GM10248 (cell line): ENCODE measurements at places on chromosomes 16 and 17.
A peak's percentile ranks its signal among the peaks of the same experiment; 100 is the strongest.

- no peak for DNase-seq
Observed at GRCh38 chr16:84032458-84033178, 10.0 kb downstream of the SLC38A8 start.

- no peak for DNase-seq
Observed at GRCh38 chr16:9124444-9124843, 33.0 kb downstream of the HAPSTR1 start.

DNA sequence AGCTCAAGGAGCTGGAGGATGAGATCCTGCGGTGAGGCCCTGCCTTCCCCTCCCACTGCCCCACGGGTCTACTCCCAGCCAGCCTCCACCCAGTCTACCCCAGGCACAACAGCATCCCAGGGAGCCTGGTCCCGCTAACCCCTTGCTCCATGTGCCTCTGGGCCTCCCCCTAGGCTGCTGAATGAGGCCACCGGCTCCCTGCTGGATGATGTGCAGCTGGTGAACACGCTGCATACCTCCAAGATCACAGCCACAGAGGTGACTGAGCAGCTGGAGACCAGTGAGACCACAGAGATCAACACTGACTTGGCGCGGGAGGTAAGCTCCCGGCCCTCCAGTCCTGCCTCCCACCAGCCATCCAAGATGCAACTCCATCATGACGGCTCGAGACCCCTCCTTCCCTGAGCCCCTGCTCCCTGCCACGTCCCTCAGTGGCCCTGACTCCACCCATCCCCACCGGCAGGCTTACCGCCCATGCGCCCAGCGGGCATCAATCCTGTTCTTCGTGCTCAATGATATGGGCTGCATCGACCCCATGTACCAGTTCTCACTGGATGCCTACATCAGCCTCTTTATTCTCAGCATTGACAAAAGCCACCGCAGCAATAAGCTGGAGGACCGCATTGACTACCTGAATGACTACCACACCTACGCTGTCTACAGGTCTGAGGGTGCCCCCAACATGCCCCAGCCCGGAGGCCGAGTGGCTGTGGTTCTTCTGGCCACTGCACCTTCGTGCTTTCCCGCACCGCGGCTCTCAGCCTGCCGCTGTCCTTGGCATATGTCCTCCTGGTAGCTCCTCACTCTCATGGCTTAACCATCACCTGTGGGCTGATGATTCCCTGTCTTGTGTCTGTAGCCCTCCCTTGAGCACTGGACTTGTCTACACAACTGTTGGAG is 15.0 kb upstream of the KDM6B start:
- no peak for DNase-seq

- no peak for DNase-seq
Observed at GRCh38 chr16:23504076-23504452, 6.2 kb downstream of the GGA2 start.

- no peak for DNase-seq
Observed at GRCh38 chr17:74888469-74888868, 5.0 kb downstream of the FADS6 start.

DNA sequence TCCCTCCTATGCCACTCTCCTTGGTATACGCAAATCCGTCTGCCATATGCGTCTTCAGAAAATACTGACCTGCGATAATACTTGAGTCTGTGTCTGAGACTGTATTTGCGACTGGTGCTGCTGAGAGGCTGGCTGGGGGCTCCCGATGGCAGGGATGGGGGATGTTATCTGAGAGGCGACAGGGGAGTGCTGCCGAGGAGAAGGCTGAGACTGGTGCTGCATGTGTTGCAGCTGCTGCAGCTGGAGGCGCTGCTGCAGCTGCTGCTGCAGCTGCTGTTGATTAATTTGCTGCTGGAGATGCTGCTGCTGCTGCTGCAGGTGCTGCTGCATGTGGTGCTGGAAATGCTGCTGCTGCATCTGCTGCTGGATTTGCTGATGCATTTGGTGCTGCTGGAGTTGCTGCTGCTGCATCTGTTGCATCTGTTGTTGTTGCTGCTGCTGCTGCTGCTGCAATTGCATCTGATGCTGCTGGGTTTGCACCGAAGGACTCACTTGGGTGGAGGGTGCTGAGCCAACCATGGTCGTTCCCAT is 107.7 kb downstream of the TOX3 start:
- no peak for DNase-seq

DNA sequence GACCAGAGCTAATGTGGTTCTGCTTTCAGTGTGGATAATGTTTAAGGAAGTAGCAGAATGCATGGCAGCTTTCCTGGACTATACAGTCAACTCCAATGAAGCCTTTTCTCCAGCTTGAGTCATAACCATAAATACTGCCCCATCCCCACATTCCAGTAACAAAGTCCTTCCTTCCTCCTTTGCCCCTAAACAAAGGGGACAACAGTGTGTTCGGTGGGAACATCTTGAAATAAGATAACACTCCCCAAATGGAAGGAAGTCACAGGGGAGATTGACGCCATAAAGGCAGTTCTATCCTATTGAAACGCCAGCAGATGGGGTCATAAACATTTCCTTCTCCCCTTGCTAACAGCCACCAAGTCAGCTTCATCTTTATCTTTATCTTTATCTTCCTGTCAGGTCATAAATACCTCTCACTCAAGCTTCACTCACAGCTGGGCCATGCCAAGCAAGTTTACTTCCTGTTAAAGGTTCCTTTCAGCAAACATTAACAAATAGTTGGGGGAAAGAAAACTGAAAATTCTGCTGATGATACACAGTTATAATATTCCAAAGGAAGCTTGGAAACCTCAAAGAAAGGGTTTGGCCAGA is 136.7 kb downstream of the SNX11 start:
- no peak for DNase-seq

DNA sequence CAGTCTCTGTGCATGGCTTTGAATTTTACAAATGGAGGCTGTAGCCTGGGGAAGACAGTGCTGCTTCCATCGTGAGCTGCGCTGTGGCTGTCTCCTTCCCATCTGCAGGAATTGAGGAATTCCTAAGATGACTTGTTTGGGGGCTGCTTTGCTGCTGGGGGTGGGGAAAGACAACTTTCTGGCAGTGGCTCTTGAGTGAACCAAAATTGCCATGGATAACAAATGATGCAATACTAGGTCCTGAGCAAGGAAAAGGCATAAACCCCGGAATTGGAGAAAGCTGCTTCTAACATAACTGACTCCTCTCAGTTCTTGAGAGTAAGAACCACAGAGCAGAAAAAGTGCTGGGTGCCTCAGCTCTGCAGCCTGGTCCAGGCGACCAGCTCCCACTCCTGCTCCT is 245.0 kb upstream of the RPL38 start:
- DNase-seq: no peak

GRCh38 chr16:35506898-35507194 is 2047.4 kb downstream of the TP53TG3F start:
- no peak for DNase-seq

DNA sequence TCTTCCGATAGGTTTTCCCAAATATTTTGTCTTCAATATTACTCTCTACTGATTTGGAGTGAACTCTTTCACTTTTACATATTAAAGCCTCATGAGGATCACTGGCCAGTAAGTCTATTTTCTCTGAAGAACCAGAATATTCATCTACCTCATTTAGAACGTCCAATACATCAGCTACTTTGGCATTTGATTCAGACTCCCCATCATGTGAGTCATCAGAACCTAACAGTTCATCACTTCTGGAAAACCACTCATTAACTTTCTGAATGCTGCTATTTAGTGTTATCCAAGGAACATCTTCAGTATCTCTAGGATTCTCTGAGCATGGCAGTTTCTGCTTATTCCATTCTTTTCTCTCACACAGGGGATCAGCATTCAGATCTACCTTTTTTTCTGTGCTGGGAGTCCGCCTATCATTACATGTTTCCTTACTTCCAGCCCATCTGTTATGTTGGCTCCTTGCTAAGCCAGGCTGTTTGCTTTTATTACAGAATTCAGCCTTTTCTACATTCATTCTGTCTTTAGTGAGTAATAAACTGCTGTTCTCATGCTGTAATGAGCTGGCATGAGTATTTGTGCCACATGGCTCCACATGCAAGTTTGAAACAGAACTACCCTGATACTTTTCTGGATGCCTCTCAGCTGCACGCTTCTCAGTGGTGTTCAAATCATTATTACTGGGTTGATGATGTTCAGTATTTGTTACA is 30.9 kb downstream of the BRCA1 start:
- DNase-seq: no peak

GRCh38 chr17:46984892-46985291 is 5.8 kb upstream of the RPRML start:
- DNase-seq: no peak

DNA sequence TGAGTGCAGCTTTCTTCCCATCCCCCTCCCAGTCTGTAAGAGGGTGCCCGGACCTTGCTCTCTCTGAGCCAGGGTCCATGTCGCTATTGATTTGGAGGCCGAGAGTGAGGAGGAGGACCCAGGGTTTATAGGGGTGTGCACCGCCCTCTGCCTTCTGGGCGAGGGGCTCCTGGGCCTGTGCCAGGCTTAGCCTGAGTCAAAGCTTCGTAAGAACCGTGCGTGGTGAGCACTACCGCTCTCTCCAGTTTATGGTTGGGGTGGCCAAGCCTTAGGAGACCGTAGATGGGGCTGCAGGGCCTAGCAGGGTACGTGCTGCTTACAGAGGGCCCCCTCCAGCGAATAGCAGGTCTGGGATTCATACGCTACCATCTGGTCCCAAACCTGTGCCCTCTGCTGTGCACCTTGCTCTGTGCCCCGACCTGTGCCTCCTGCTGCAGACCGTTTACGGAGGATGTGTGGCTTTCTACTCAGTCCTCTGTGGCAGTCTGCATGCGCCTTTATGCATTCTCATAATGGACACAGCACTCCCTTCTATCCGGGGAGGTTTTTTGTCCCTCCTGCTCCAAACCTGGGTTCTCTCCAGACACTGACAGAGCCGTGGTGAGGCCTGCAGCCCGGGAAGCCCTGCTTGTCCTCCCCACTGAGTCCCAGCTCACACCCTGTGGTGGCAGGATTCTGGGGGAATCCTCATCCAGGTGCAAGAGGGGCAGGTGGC is 54.7 kb downstream of the PGS1 start:
- DNase-seq: no peak

- no peak for DNase-seq
Observed at GRCh38 chr17:39096508-39097149, 54.8 kb downstream of the PLXDC1 start.

DNA sequence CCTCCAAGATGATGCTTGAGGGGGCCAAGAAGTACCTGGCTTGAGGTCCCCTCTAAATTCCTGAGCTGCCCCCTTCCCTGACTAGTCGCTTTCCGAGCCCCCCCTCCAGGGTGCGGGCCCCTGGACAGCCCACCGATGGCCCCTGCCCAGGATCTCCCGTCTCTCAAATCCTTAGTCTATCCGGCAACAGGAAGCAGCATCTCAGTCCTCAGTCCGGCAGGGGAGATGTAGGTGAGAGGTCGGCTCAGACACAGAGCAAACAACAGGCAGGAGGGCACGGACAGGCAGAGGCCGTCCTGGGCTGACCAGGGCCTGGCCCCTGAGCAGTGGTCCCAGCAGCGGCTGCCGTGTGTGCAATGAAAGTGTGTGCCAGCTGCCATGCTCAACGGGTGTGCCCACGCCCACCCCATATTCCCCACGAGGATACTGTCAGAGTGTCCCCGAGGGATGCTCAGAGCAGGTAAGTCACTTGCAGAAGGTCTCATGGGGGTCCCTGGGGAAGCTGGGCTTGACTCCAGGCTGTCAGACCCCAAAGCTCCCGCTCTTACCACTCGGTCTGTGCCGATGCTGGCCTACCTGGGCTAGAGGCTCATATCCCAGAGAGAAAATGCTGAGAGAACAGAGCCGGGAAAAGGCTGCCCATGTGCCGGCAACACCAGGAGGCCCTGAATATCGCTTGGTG is 7.2 kb downstream of the SLC43A2 start:
- no peak for DNase-seq

DNA sequence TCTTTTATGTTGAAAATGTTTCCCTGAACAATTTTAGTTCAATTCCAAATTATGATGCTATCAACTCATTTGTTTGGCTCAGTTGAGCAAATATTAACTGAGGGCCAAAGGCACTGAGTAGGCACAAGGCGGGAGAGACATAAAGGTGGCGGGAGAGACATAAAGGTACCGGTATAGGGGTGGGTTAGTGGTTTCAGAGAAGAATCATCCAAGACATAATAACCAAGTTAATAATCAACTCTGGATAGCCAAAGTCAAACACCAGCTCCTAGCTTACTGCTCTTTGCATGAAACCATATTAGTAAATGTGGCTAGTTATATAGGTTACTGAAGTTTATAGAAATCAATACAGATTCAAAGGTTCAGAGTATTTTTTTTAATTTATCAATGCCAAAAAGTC is 91.7 kb downstream of the RPGRIP1L start:
- no peak for DNase-seq

DNA sequence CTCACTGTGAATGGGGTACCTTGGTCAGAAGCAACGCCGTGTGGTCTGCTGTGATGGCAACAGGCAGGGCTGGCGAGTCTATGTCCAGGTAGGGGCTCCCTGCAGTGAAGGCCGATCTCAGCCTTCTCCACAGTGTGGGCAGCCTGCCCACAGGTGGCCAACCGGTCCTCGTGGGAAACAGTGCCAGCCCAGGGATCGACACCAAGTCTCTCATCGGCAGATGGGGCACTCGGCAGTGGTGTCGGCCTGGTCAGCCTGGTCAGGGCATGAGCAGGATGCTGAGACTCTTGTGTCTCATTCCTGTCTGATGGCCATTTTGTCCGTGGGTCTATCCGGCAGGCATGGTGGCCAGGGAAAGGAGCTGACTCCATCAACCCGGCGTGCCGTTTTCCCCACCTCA is 92.2 kb downstream of the TNFRSF13B start:
- no peak for DNase-seq

- no peak for DNase-seq
Observed at GRCh38 chr17:67076290-67076689, 31.9 kb downstream of the CACNG1 start.

- no peak for DNase-seq
Observed at GRCh38 chr17:16908273-16908672, 63.6 kb downstream of the TNFRSF13B start.

GRCh38 chr17:82871056-82871775 is 31.4 kb upstream of the ZNF750 start:
- peak; percentile 87 for DNase-seq

GRCh38 chr16:21242756-21243155 is 9.3 kb downstream of the ANKS4B start:
- DNase-seq: no peak

DNA sequence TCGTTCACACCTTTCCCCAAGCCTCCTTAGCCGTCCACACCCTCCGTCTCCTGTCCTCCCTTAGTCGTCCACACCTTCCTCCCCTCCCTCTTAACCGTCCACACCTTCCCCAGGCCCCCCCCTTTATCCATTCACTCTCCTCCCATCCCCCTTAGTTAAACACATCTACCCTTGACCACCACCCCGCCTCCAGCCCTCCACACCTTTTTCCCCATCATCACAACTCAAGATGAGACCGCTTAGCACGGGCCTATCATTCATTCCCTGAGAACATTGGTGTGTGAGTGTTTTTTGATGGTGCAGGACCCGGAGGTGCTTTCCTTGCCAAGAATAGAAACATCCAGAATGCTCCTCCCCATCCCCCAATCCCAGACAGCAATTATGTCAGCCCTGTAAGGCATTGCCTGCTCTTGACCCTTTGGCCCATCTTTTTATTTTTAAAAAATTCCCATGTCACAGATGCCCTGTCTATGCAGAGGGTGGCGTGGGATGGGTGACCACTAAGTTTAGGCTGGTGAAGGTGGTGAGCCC is 1.4 kb downstream of the TENT4B start:
- DNase-seq: no peak
